ENCODE measurements at places on chromosomes 1 and 21. TPM values are rescaled to one million over a fixed set of nuclear protein-coding genes. Genes with fewer than 3 reads are reported as not detected.
A peak's percentile ranks its signal among the peaks of the same experiment; 100 is the strongest.

DNA sequence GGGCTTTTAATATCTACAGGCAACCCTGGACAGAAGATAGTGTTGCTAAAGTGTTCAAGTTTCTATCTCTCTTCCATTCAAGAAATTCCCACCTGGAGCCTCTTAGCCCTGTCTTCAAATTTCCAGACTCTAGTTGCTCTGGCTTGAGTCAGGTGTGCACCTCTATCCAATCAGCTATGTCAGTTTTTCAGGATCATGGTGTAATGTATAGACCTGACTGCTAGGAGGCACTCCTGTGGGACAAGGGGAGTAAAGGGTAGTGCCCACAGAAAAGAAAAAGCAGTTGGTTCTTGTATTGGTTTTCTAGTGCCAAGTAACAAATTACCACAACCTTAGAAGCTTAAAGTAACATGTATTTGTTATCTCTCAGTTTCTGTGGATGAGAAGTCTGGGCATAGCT, 6.2 kb upstream of the ZRANB2 start:
- H3K27me3 ChIP-seq, result no peaks in the 10 kb centered on the region
- no peaks in the 10 kb centered on the region for H3K4me1 ChIP-seq
- DNase-seq, result no peak
- H3K27ac ChIP-seq, result no peak overlapping the region
- H3K36me3 ChIP-seq, result no peaks in the 10 kb centered on the region

DNA sequence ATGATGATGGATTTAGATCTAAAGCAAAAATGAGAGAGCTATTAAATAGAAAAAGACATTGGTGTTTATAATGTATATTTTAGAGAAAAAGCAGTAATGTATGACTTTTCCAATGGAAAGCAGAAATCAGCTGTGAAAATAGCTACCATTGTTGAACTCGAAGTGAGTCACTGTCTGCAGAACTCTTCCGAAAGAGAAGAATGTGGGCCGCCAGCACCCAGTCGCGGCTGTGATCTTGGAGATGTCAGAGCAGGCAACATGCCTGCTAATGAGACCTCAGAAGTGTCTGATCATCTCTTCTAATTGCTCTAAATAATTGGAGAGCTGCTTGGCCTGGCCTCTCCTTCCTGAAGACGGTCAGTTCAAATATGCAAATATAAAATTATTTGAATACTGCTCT, 333.6 kb upstream of the RUNX1 start:
- H3K4me1 ChIP-seq, result peaks cover 20% of the 10 kb centered on the region
- no peaks in the 10 kb centered on the region for H3K27me3 ChIP-seq
- no peak overlapping the region for H3K4me3 ChIP-seq
- DNase-seq, result no peak

- DNase-seq, result peak; percentile 97
- peak within 1 kb of the TSS; percentile 64 for H3K27ac ChIP-seq
- peaks cover 53% of the 10 kb centered on the region for H3K4me1 ChIP-seq
- no peaks in the 10 kb centered on the region for H3K27me3 ChIP-seq
Measured at GRCh38 chr1:16155537-16156410, at the start of gene EPHA2. TSS of gene EPHA2 (minus strand) at chr1:16156069. CDS start at chr1:16155932, 137 bp downstream.

ALPL gene
- 0.63 TPM for total RNA-seq

GRCh38 chr1:185559151-185559550, 175.0 kb upstream of the HMCN1 start:
- H3K4me1 ChIP-seq, result no peaks in the 10 kb centered on the region
- H3K36me3 ChIP-seq, result no peaks in the 10 kb centered on the region
- no peak for DNase-seq

- no peaks in the 10 kb centered on the region for H3K27me3 ChIP-seq
- DNase-seq, result no peak
- no peak overlapping the region for H3K27ac ChIP-seq
Measured at GRCh38 chr1:61276246-61276645, 193.9 kb downstream of the NFIA start.

- DNase-seq, result peak; percentile 43
- no peaks in the 10 kb centered on the region for H3K27me3 ChIP-seq
- no peak overlapping the region for H3K4me3 ChIP-seq
Measured at GRCh38 chr1:85612704-85613361, 32.3 kb downstream of the CCN1 start.

GBP2 gene
- 0.51 TPM for total RNA-seq

FAM110D gene
- 0.18 TPM for total RNA-seq

GRCh38 chr1:108000620-108001111, 35.7 kb upstream of the VAV3 start:
- peaks cover 18% of the 10 kb centered on the region for H3K4me1 ChIP-seq
- no peak overlapping the region for H3K27ac ChIP-seq
- no peaks in the 10 kb centered on the region for H3K36me3 ChIP-seq
- no peak overlapping the region for H3K4me3 ChIP-seq

GRCh38 chr1:151196292-151196800, 2.0 kb upstream of the PIP5K1A start:
- H3K4me3 ChIP-seq, result peak overlapping the region; percentile 44
- H3K27me3 ChIP-seq, result no peaks in the 10 kb centered on the region
- H3K27ac ChIP-seq, result no peak overlapping the region
- DNase-seq, result peak; percentile 71
- H3K4me1 ChIP-seq, result peaks cover 2% of the 10 kb centered on the region
- no peaks in the 10 kb centered on the region for H3K36me3 ChIP-seq

DNA sequence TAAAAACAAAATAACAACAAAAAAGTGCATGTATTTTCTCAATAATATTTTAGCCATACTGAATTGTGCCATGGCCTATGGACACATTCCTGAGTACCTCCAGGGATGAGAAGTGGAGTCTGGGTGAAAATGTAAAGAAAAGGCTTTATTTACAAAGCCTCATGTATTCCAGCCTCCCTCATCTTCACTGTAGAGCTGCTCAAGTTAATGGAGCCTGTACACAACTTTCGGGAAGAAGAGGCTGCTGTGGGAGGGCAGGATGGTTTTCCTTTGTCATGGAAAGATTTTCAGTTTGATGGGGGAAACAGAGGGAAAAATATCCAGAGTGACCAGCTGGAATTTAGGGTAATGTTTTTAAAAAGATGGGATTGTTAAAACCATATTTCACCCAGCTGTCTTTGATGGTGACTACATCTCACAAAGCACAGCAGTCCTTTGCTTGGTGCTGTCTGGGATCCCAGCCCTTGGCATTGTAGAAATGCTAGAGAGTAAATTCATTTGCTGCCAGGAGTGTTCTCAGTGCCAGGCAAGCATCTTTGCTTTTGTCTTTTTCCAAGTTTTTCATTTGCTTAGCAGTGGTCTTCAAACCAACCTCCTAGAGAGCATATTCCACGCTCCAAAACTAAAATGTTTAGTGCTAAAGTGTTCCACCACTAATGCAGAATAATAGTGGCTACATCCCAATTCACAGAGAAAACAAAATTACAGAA, 54.9 kb downstream of the DPT start:
- H3K4me3 ChIP-seq, result no peak overlapping the region
- H3K27me3 ChIP-seq, result no peaks in the 10 kb centered on the region
- H3K36me3 ChIP-seq, result no peaks in the 10 kb centered on the region
- H3K27ac ChIP-seq, result no peak overlapping the region

DNA sequence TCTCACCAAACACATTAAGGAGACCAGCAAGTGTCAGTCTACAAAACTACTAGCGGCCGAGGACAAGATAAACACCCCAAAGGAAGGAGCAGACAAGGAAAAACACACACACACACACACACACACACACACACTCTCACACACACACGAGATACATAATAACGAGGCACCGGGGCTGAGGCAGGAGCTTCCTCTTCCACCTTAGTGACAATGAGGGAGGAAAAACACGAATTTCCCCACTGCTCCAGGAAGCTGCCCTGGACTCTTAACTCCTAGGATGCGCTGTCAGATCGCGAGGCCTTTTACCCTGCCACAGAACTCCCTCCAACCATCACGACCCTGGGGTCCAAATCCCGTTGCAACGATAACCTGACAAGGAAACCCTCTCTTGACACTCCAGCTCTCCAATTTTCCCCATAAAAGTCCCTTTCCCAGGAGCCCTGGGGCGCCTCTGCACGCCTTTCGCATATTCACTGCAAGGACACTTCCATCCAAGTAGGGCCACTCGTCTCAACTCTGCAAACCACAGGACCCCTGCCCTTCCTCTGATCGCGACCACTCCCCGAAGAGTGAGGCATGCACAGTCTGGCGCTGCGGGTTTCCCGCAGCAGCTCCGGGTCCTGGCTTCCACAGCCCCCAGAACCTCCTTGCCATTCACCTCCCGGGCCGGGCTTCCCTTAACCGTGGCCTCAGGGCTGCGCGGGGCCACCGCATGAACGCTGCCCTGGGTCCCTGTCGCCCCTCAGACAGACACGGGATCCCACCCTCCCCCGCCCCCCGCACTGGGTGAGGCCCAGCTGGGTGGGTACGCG, 581 bp downstream of the ETV3 start:
- peak overlapping the region; percentile 78 for H3K27ac ChIP-seq
- H3K27me3 ChIP-seq, result no peaks in the 10 kb centered on the region
- H3K36me3 ChIP-seq, result peaks cover 27% of the 10 kb centered on the region

GRCh38 chr1:14281412-14281811, 317.1 kb upstream of the KAZN start:
- no peak overlapping the region for H3K27ac ChIP-seq
- H3K27me3 ChIP-seq, result no peaks in the 10 kb centered on the region
- DNase-seq, result no peak
- H3K4me1 ChIP-seq, result no peaks in the 10 kb centered on the region
- H3K36me3 ChIP-seq, result no peaks in the 10 kb centered on the region
- no peak overlapping the region for H3K4me3 ChIP-seq

ANGPTL7 gene
- not detected for total RNA-seq

CD52 gene
- total RNA-seq, result not detected

- H3K27ac ChIP-seq, result no peak overlapping the region
- no peaks in the 10 kb centered on the region for H3K27me3 ChIP-seq
- H3K36me3 ChIP-seq, result no peaks in the 10 kb centered on the region
- DNase-seq, result no peak
- no peaks in the 10 kb centered on the region for H3K4me1 ChIP-seq
Measured at GRCh38 chr1:68558321-68559026, 61.6 kb upstream of the DEPDC1 start.

GRCh38 chr1:230423951-230424350, 2.2 kb downstream of the PGBD5 start:
- H3K27me3 ChIP-seq, result no peaks in the 10 kb centered on the region
- H3K27ac ChIP-seq, result no peak overlapping the region
- DNase-seq, result no peak
- H3K4me3 ChIP-seq, result peak overlapping the region; percentile 74
- H3K36me3 ChIP-seq, result peaks cover 15% of the 10 kb centered on the region
- H3K4me1 ChIP-seq, result no peaks in the 10 kb centered on the region

DNA sequence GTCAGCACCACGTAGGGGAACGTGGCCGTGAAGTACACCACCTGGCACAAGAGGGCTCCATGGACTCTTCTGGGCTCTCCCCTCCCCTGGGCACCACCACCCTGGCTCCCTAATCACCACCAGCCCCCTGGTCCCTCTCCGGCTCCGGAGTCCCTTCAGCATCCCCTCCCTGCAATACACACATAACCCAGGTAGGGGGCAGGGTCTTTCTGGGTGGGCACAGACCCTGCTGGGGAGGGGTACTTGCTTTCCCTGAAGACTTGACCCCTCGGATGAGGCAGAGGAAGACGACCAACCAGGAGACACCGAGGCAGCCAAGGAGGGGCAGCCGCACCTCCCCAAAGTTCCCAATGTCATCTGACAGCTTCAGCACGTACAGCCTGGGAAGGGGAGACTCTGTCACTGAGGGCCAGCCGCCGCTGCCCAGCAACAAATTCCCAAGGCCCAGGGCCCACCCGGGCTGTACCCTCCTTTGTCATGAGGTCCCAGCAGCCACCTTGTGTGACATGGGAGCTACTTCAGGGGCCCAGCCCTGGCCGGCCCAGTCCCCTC, 11.3 kb downstream of the CCDC24 start:
- H3K27me3 ChIP-seq, result no peaks in the 10 kb centered on the region
- peaks cover under 1% of the 10 kb centered on the region for H3K4me1 ChIP-seq

RPE65 gene
- 0.06 TPM for total RNA-seq

- H3K4me1 ChIP-seq, result peaks cover 4% of the 10 kb centered on the region
- DNase-seq, result no peak
- no peak overlapping the region for H3K4me3 ChIP-seq
- H3K27me3 ChIP-seq, result no peaks in the 10 kb centered on the region
- H3K36me3 ChIP-seq, result no peaks in the 10 kb centered on the region
Measured at GRCh38 chr1:187837787-187838186, 1009.0 kb downstream of the PLA2G4A start.

GRCh38 chr21:35575280-35575915, 484.9 kb downstream of the SETD4 start:
- H3K27ac ChIP-seq, result no peak overlapping the region
- peaks cover 13% of the 10 kb centered on the region for H3K4me1 ChIP-seq
- peak; percentile 49 for DNase-seq
- H3K27me3 ChIP-seq, result no peaks in the 10 kb centered on the region
- no peaks in the 10 kb centered on the region for H3K36me3 ChIP-seq

- DNase-seq, result peak; percentile 18
- no peak overlapping the region for H3K4me3 ChIP-seq
- peak overlapping the region; percentile 0 for H3K27ac ChIP-seq
- H3K27me3 ChIP-seq, result no peaks in the 10 kb centered on the region
Measured at GRCh38 chr1:160459056-160459455, 58.7 kb downstream of the VANGL2 start.

GRCh38 chr1:110165761-110166231, 15.5 kb downstream of the SLC6A17 start:
- no peak for DNase-seq
- no peak overlapping the region for H3K27ac ChIP-seq
- H3K36me3 ChIP-seq, result no peaks in the 10 kb centered on the region
- no peaks in the 10 kb centered on the region for H3K4me1 ChIP-seq

WDR64 gene
- not detected for total RNA-seq

CRP gene
- total RNA-seq, result not detected

- H3K4me1 ChIP-seq, result peaks cover 47% of the 10 kb centered on the region
- H3K27me3 ChIP-seq, result no peaks in the 10 kb centered on the region
- no peak for DNase-seq
- H3K4me3 ChIP-seq, result no peak overlapping the region
Measured at GRCh38 chr1:151986501-151987190, 7.0 kb downstream of the S100A10 start.

DNA sequence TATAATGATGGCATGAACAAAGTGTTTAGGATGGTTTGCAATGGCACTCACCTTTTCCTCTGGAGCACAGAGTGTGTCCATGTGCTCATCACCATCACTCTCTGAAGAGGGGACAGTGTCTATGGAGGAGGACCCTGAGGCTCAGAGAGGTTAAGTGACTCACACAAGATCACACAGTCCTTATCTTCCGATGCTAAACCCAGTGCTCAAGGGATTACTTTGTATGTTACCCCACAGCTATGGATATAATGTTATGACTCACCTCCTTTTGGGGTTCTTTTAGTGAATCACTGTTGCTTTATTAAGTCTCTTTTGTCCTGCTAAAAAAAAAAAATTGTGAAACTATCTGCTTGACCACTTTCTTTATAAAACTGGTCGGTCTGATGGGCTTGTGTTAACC, 67.6 kb downstream of the TENT5C start:
- no peaks in the 10 kb centered on the region for H3K36me3 ChIP-seq
- DNase-seq, result no peak
- no peaks in the 10 kb centered on the region for H3K4me1 ChIP-seq
- H3K27me3 ChIP-seq, result no peaks in the 10 kb centered on the region
- no peak overlapping the region for H3K27ac ChIP-seq
- H3K4me3 ChIP-seq, result no peak overlapping the region

AGT gene
- 1.6 TPM for total RNA-seq

HES3 gene
- not detected for total RNA-seq

FCGR3B gene
- total RNA-seq, result not detected

GRCh38 chr1:114386129-114387009, 124.6 kb downstream of the TRIM33 start:
- no peak overlapping the region for H3K27ac ChIP-seq
- no peaks in the 10 kb centered on the region for H3K4me1 ChIP-seq
- no peak overlapping the region for H3K4me3 ChIP-seq
- DNase-seq, result no peak
- no peaks in the 10 kb centered on the region for H3K36me3 ChIP-seq

LCE1E gene
- total RNA-seq, result not detected

- no peak overlapping the region for H3K4me3 ChIP-seq
- no peaks in the 10 kb centered on the region for H3K36me3 ChIP-seq
- no peak for DNase-seq
- no peak overlapping the region for H3K27ac ChIP-seq
Measured at GRCh38 chr1:168138134-168138533, 1.4 kb upstream of the GPR161 start.

Measured in SJCRH30 (cell line).